ENCODE measurements at places on chromosomes 2 and 18.

- no peak for DNase-seq
Observed at GRCh38 chr2:159832858-159833257, 34.9 kb upstream of the CD302 start.

GRCh38 chr2:157176602-157177001 lies 80.9 kb upstream of the GALNT5 start:
- no peak for DNase-seq

GRCh38 chr18:11324510-11324909 lies 175.1 kb upstream of the PIEZO2 start:
- no peak for DNase-seq

GRCh38 chr2:226190479-226191252 lies 609.0 kb downstream of the IRS1 start:
- no peak for DNase-seq

DNA sequence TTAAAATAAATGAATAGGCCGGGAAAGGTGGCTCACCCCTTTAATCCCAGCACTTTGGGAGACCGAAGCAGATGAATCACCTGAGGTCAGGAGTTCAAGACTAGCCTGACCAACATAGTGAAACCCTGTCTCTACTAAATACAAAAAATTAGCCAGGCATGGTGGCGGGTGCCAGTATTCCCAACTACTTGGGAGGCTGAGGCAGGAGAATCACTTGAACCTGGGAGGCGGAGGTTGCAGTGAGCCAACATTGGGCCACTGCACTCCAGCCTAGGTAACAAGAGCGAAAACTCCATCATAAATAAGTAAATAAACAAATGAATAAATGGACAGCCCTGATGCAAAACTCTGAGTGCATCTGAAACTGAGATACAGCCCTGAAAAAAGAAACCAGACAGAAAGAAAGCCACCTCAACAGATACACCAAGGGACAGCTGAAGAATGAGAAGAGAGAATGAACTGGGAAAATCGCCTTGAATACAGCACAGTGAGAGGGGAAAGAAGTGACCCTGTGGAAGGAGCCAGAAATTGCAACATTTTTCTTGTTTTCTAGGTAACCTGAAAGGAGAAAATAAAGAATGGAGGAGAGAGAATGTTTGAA lies 64.4 kb downstream of the TRABD2A start:
- DNase-seq, result no peak

DNA sequence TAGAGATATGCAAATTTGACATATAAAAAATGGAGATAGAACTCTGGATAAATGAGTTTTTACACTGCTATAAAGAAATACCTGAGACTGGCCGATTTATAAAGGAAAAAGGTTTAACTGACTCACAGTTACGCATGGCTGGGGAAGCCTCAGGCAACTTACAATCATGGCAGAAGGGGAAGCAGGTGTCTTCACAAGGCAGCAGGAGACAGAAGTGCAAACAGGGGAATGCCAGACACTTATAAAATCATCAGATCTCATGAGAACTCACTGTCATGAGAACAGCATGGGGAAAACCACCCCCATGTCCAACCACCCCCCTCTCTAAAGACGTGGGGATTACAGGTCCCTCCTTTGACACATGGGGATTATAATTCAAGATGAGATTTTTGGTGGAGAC lies 1540.2 kb upstream of the SLC39A10 start:
- DNase-seq, result no peak

- DNase-seq, result no peak
Observed at GRCh38 chr2:84894758-84895520, 10.5 kb upstream of the TMSB10 start.

DNA sequence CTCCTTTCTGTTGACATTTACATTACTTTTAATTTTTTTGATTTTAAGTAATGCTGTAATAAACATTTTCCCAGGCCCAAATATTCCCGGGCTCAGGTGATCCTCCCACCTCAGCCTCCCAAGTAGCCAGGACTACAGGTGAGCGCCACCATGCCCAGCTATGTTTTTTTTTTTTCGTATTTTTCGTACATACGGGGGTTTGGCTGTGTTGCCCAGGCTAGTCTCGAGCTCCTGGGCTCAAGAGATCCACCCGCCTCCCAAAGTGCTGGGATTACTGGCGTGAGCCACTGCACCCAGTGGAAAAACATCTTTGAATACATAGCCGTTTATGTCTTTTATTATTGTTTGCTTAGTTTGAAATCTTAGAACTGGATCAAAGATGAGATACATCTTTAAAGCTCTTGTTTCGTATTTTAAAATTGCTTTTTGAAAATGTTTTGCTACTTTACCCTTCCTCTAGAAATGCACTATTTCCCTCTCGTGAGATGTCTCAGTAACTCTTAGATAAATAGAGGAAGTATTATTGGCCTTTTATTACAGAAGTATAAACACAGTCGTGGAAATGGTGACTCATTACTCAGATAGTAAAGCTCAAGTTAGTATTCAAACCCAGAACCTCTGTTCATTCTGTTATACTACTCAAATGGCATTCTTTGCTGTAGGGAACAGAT lies 2.4 kb downstream of the SMCHD1 start:
- DNase-seq, result no peak

GRCh38 chr2:159910951-159911350 lies 112.9 kb upstream of the CD302 start:
- no peak for DNase-seq

- no peak for DNase-seq
Observed at GRCh38 chr2:14185906-14186305, 446.6 kb upstream of the LRATD1 start.

DNA sequence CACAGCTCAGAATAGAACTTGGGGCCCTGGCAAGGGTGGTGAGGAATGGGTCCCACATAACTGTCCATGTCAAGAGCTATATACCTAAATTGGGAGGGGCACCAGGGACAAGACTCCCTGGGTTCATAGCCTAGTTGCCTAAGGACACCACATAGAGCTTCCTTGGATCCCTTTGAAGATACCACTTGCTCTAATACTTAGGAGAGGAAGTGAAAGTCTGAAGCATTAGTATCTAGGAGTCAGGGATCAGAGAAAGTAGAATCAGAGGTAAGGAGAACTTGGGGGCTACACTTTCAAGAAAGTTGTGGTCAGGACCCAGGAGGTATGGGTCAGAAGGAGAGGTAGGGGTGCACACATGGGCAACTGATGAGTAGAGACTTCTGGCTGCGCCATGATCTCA lies 318.2 kb upstream of the SLC39A10 start:
- no peak for DNase-seq

GRCh38 chr18:75076286-75076685 lies 132.7 kb downstream of the PTGR3 start:
- no peak for DNase-seq

- no peak for DNase-seq
Observed at GRCh38 chr2:127039387-127040031, 67.4 kb downstream of the BIN1 start.

DNA sequence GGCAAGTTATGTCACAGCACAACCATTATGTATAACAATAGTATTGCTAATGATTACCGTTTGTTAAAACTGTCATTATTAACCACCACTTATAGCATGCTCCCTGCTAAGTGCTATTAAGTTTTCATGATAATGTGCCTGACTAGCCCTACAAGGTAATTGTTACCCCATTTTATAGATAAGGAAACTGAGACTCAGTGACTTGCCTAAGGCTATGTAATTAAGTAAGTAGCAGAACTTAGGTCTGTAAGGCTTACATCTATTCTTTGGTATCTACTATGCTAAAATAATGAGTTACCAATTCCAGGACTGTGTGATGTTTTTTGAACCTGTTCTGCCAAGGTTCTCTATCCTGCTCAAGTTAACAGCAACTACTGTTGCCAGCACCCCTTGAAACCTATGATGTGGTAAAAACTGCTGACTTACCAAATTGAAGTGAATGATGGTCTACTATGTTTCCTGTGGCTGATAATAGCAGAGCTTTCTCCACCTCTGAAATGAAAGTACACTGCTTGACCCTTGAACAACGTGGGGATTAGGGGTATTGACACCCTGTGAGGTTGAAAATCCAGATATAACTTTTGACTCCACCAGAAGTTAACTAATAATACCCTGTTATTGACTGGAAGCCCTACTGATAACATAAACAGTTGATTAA lies 18.2 kb downstream of the ACVR2A start:
- no peak for DNase-seq

DNA sequence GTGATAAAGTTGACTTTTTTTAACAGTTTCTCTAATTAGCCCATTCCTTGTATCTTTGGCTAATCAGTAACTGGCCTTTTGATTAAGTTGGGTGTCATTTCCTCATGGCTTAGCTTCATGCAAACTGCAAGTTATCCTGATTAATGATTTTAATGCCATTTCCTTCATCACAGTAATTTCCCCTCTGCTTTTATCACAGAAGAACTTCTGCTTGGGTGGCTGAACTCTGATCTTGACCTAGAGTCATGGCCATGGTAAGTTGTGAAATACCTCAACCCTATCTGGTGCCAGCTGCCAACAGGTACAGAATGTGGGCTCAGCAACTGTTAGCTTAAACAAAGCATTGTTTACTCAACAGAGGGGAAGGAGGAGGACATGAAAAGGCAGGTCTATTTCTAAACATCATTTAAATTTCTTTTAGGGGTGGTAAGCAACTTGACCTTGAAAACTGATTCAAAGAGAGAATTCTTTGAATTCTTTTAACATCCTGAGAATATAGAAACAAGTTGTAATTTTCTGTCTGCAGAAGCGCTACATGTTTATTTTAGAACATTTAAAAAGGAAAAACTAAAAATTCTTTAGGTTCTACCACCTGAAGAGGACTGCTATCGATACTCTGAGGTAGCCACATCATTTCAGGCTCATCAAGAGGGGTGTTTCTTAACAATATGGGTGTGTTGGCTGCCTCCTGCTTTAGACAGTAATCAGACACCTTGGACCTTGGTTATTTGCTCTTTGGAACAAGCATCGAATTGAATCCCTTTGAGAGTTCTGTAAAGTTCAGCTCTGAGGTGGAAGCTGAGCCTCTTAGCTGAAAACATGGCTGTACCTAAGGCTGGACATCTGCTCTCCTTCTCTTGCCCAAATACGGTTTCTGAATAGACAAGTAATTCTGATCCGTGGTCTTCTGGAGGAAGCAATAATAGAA lies 39.7 kb downstream of the ANXA4 start:
- DNase-seq, result no peak

- no peak for DNase-seq
Observed at GRCh38 chr2:165895974-165896373, 57.6 kb downstream of the TTC21B start.

Data from H54 (cell line).